ENCODE measurements at places on chromosomes 4 and X.

GRCh38 chr4:72701987-72702819, 133.2 kb upstream of the ADAMTS3 start:
- peak; percentile 1 for DNase-seq

DNA sequence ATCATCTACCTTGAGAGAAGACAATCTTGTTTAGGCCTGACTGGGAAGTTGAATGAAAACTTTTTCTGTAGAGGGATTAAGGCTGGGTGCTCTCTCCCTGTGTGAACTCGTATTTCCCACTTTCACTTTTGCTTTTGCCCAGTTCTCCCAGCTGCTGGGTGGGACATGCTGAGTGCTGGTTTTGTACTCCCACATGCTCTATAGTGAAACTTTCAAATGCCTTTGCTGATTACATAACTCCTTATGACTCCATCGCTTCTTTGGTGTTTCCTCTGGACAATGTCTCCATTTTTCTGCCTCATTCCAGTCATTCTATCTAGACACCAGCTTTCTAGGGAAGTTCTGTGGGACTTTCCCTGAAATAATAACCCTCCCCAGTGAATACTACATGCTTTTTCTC, 100.5 kb downstream of the CLNK start:
- no peak for DNase-seq

- no peak for DNase-seq
These were observed 180.3 kb upstream of the DKK2 start for GRCh38 chr4:107216379-107216778.

DNA sequence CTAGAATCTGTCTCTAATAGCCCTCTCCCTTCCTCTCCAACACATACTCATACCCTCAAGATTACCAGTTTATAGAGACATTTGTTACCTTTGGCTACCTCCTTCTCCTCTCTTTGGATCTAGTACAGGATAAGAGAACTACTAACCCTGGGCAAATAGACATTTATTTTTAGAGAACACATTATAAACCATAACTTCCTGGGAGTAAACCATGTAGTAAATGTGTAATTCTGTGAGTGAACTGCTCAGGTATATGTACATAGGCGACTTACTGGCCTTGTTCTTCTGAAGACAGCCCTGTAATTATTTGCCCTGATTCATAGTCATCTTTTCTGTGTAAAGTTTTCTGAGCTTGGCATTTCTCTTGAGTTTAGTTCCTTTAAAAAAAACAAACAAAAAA, 94.2 kb downstream of the KDM6A start:
- no peak for DNase-seq

DNA sequence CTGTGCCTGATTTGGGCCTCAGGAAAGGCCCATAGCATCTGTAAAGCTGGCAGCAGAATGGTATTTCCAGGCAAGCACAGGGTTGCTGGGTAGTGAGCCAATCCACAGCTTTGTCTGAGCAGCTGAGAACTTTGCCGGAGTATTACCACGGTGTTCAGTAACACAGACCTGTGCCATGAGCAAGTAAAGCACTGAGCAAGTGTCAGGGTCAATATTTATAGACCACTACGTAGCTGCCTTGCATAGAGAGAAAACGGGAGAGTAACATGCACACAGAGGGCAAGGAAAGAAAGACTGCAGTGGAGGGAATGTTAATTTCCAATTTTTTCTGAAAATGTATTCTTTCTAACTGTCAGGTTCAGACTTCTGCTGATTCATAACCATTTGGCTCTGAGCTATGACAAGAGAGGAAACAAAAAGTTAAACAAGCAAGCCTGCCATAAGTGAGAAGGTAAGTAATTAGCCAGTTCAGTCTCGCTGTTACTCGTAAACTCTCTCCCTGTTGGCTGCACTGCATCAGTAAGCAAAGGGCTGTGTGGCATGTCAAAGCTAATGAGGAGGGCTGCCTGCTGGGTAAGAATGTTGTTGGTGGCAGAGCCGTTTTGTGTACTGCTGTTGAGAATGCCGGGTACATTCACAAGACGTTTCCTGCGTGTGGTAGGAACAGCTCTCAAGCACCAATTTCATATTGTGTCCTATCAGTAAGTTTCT, 238.1 kb downstream of the BMPR1B start:
- DNase-seq: no peak

- no peak for DNase-seq
These were observed 361.8 kb upstream of the GALNT7 start for GRCh38 chr4:172806841-172807240.

- DNase-seq: no peak
These were observed 40.1 kb upstream of the RPA4 start for GRCh38 chrX:96843566-96843965.

DNA sequence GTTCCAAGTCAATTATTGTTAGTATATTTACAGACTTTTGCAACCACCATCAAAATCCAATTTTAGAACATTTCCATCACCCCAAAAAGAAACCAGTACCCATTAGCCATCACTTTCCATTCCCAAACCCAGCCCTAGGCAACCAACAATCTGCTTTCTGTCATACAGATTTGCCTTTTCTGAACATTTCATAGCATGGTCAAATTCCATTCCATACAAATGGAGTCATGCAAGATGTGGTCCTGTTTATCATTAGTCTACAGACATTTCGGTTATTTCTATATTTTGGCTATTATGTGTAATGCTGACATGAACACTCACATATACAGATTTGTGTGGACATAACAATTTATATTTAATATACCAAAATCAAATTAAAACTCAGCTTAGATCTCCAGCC, 508.7 kb downstream of the ZNF674 start:
- DNase-seq: no peak

- no peak for DNase-seq
These were observed 33.1 kb downstream of the ENPEP start for GRCh38 chr4:110508827-110509710.

DNA sequence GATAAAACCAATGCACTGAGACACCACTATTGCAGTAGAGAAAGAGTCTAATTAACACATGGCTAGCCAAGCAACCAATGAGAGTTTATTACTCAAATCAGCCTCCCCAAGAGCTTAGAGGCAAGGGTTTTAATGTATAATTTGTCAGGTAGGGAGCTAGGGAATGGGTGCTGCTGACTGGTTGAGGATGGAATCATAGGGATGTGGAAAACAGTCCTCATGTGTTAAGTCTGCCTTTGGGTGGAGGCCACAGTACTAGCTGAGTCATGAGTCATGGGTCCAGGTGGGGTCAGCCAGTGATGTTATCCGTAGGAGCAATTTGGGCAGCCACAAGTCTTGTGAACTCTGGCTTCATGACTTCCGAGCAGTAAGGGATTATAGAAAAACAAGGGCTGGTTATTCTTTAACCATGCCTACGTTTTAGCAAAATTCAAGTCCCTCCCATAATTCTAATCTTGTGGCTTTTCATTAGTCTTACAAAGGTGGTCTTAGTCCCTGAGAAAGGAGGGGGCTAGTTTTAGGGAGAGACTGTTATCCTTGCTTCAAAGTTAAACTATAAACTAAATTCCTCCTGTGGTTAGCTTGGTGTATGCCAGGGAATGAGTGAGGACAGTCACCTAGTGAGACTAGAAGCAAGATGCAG, 25.1 kb upstream of the PLAC8 start:
- no peak for DNase-seq

DNA sequence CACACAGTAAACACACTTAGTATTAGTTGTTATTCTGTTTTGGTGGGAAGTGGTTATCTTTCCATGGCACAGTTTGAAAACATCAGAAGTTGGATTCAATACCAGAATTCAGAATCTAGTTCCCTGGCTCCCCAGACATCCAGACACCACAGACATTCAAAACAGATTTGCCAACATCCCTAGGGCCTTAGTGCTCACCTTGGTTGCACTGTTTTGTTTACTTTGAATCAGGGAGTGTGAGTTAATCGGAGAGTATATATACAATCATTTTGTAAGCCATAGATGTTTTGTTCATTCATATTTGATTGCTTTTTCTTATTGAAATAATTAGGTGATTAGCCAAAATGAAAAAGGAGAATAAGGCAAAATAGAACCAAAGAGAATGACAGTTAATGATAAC, 324.7 kb upstream of the CLNK start:
- no peak for DNase-seq

DNA sequence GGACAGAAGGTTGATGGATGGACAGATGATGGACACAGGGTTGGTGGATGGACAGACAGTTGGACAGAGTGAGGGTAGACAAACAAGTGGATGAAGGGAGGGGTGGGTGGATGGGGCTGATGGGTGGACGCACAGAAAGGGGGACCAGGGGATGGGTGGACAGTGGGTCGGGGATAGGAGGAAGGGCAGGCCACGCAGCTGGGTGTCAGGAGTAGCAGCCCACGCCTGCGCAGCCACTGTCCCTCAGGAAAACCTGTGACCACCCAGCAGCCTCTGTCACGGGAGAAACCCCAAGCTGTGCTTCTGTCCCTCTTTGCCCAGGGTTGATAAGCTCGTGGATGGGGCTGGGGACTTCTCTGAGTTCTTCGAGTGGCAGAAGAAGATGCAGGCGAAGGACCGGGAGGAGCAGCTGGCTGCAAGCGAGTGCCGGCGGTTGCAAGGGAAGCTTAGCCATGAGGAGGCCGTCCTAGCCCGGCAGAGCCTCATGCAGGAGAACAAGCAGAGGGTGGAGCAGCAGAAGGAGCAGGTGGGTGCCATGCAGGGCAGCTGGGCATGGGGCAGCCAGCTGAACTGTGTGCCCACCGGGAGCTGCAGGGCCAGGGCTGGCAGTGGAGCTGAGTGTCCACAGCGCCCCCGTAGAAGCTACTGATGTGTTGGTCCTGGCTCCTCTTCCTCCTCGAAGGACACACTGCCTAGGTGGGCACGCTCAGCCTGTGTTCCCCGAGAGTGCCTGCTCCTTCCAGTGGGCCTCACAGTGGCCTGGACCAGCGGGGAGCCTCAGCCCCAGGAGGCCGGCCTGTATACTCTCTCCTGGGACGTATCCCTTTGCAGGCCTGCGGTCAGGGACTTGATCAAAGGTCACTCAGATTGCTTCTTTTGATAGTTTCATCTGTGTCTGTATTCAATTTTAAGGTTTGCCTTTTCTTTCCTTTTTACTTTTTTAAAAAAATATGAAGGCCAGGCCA, 16.8 kb upstream of the RNF4 start:
- no peak for DNase-seq

DNA sequence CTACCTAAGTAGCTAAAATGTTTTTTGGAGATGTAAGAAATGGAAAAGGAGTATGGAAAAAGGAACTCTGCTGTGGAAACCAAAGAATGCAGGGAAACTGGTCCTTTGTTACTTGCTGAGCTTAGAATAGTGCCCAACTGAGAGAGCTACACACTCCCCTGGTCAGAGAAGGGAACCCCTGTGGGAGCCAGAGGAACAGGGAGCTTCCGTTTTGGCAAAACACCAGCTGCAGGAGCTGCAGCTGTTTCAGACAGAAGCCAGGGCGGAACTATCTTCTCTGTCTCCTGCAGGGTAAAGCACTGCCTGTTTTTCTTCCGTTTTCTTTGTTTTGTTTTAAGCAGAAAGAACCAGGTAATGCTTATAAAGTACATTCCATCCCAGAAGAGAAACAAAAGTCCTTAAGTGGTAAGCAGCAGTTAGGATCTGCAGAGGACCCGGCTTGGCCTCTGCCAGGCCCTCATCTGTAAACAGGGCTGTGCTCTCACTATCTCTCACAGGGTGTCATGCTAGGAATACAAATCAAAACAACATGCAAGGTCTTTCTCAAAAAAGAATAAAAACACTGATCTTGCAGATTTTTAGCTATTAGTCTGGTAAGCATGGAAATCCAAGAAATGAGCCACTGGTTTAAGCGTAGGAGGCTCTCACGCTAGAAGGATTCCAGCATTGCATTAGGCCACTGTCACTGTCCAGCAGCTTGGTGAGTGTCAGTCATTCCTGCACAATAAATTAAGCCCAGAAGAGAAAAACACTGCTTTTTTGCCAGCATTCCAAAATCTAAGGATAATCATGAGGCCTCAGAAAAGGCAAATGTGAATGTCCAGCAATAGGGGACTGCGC, 76.1 kb downstream of the CHST7 start:
- DNase-seq: no peak

DNA sequence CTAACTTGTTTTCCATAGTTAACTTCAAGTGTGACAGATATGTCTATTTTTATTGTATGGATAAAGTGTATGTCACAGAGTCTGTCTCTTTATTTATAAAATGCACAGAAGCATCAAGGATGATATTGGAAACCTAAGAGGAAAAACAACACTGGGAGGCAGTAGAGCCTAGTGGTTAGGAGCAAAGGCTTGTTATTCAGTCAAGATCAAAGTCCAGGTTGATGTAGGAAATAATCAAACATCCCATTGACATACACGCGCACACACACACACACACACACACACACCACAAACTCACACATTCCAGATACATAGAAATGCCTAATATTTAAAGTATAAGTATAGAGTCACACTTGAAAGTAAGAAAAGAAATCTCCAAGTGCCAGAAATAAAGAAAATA, 206.8 kb downstream of the CHRDL1 start:
- DNase-seq: no peak

DNA sequence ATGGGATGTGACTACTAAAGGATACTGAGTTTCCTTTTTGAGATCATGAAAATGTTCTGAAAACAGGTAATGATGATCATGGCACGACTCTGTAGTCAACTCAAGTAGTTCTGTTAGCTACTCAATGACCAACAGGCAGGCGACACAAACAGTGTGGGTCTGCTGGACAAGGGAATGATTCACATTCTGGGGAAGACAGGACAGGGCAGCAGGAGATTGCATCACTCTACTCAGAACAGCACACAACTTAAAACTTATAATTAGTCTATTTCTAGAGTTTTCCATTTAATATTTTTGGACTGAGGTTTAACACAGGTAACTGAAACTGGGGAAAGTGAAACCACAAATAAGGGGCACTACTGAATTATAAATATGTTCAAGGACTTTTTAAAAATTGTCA, 365.2 kb downstream of the PRDM5 start:
- DNase-seq: no peak

GRCh38 chrX:40433160-40433559, 147.6 kb upstream of the ATP6AP2 start:
- DNase-seq: no peak

DNA sequence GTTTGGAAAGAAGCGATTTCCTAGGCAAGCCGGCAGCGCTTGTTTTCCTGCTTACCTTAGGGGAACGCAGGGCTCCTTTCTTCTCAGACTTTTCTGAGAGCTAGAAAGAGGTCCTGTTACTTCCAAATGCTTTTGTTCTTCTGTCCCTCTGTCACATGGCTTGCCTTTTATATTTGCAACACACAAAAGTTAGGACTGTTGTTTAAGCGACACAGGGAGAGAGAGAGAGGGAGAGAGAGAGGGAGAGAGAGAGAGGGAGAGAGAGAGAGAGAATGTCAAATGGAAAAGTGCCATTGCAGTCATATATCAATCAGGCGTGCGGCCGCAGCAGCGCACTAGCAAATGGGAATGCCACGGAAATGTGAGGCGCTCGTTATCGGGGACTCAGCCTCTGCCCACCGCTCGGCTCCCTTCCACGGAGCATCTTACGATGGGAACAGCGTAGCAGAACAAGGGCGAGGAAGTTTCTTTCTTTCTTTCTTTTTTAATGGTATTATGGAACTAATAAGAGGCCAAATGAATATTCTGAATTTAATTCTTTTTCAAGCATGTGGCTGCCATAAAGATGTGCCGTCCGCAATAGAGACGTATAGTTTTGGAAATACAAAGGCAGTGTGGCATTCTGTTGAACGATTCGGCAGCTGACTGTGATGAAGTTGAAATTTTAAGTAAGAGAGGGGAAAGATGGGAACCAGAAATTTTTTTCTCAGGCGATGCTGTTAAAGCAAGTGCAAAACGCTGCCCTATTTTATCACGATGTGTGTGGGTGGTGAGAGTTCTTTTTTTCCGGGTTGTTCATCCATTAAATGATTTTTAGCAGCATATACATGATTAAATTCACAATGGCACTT, at the start of gene NDP:
Gene NDP (minus strand): TSS at position 142 of the 851 bp plus-strand sequence. CDS start 14,745 bp downstream, outside the sequence.
- DNase-seq: no peak

Data from T-helper 1 cell (primary cell).